ENCODE measurements at places on chromosomes 7 and 10.
A peak's percentile ranks its signal among the peaks of the same experiment; 100 is the strongest.

GRCh38 chr10:131213741-131214505, 97.6 kb downstream of the TCERG1L start:
- no peak for DNase-seq

GRCh38 chr10:52451817-52452216, 137.7 kb downstream of the DKK1 start:
- DNase-seq = no peak

DNA sequence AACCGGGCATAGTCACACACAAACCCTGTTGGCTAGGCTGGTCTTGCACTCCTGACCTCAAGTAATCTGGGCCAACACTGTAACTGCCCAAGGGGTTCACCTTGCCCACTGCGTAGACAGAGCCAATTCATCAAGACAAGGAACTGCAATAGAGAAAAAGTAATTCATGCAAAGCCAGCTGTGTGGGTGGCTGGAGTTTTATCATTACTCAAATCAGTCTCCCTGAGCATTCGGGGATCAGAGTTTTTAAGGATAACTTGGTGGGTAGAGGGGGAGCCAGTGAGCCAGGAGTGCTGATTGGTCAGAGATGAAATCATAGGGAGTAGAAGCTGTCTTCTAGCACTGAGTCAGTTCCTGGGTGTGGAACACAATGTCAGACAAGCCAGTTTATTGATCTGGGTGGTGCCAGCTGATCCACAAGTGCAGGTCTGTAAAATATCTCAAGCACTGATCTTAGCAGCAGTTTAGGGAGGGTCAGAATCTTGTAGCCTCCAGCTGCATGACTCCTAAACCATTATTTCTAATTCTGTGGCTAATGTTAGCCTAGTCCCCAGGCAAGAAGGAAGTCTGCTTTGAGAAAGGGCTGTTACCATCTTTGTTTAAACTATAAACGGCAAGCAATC, 15.6 kb upstream of the FXYD4 start:
- peak; percentile 77 for DNase-seq

DNA sequence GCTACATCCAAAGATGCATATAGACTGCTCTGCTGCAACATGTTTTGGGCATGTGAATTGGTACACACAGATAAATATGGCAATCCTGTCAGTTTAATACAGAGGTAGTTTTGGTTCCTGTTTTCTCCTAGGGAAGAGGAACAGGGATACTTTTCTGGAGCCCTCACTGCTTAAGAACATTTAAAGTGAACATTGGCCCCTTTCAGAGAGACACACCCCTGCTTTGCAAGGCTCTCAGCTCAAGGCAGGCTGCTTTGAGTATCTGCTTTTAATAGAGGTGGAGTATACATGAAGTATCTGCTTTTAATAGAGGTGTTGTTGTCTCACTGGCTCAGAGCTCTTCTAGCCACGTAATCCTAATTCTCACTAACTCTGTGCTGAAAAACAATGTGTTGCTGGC, 38.9 kb downstream of the CYP51A1 start:
- no peak for DNase-seq

GRCh38 chr7:138784692-138785091, 13.1 kb upstream of the TMEM213 start:
- DNase-seq = no peak

- DNase-seq = no peak
Measured at GRCh38 chr10:132397036-132397541, at the start of gene PWWP2B. Gene PWWP2B (plus strand): TSS chr10:132397200. CDS start chr10:132397227, 27 bp downstream.

DNA sequence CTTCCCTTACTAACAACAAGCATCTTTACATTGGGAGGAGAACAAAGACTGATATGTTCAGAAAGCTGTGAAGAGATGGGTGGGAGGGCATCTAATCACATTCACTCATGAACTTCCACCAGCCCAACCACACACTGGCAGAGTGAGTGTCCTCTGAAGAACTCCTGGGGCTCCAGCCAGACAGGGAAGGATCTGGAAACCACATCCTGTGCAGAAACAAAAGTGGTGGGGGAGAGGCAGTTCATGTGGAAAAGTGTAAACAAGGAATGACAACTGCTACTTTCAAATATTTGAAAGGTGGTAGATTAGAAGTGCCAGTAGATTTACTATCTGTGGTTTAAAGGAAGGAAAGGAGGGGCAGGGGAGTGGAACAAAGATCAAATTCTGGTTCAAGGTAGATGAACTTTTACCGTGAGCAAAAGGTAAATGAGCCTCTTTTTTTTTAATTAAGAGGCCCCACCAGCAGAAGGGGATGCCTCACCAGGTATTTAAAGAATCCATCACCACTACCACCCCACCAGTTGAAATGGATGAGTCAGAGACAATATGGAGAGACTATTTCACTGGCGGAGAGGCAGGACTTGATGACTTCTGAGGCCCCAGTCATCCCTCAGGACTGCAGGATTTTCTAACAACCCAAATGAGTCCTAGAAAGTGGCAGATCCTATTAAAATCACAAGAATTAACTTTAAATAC, 34.5 kb downstream of the GOT1 start:
- DNase-seq = no peak

- DNase-seq = no peak
Measured at GRCh38 chr7:47677664-47678063, 95.8 kb upstream of the TNS3 start.

GRCh38 chr10:13633689-13634088, 46.9 kb downstream of the PRPF18 start:
- no peak for DNase-seq
